ENCODE measurements at places on chromosomes 6 and 20.

- DNase-seq, result no peak
Measured at GRCh38 chr20:21090111-21090618, 16.0 kb downstream of the LINC00237 start.

DNA sequence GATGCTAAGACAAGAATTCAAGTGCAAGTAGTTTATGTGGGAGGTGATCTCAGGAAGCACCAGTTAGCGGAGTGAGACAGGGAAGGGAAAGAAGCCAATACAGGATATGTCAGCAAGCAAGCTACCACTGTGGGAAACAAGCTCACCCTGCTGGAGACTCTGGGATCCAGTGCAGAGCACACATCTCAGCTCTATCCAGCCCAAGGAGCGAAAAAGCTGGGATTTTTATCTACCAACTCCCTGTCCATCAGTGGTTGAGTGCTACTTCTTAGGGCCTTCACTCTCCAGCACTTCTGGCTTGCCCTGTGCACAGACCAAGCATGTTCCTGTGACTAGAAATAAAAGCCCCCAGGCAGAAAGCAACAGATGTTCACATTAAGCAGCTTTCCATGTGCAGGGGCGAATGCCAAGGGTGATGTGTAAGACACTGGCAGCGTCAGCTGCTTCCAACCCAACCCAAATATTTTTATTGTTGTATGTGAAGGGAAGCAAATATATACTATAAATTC is 10.8 kb upstream of the RNF24 start:
- peak; percentile 71 for DNase-seq

- DNase-seq, result no peak
Measured at GRCh38 chr6:20182926-20183521, 29.2 kb downstream of the MBOAT1 start.

- no peak for DNase-seq
Measured at GRCh38 chr6:5059036-5059896, 25.9 kb upstream of the PPP1R3G start.

- no peak for DNase-seq
Measured at GRCh38 chr20:48877304-48877703, 44.2 kb upstream of the ARFGEF2 start.

DNA sequence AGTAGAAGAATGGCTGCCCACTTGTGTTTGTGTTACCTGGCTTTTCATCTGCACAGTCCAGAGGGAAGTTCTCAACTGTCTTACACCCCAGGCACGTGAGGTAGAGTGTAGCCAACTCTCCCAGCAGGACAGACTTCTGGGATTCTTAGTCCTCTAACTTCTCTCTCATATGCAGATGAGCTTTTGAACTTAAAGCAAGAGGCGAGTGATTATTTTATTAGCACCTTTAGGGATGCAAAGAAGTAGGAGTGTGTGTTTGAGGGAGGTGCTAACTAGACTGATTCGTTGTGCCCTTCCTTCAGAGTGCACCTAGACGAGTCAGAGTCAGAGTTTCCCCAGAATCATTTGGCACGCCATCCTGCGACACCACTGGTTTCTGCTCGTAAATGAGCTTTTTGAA is 10.8 kb downstream of the CDYL start:
- DNase-seq, result no peak

DNA sequence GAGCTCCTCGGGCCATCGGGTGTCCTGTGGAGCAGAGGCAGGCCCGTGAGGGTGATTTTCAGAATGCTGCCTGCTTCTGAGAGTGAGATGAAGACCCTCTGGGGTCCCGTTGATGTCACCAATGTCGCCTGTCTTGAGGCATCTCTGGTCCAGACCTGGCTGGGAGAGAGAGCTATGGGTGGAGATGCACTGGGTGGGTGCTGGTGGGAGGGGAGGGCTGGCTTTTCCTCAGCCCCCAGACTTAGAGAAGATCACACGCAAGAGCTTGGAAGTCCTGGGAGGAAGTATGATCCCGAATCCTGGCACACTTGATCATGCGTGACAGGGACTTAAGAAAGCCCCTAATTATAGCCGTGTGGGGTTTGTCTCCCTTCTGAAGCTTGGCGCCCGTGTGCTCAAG is 103.2 kb upstream of the CD93 start:
- no peak for DNase-seq

GRCh38 chr6:151176911-151177770 is 62.6 kb upstream of the AKAP12 start:
- no peak for DNase-seq

DNA sequence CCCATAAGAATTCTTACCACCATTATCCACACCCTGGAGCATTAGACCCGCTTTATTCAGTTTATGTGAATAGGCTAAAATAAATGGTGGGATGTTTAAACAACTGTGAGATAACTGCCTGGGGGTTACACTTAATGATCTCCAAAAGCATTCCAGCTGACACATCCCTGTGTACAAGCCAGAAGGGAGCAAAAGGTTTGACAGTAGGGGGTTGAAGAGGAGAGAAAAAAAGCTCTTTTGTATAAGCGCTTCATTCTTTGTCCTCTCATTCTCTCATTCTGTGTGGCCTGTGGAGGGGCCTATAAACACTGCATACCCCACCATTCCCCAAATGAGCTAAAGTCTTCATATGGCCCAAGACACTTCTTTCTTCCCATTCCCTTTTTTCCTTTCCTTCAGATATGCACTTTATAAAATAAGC is 30.8 kb upstream of the COL21A1 start:
- no peak for DNase-seq

DNA sequence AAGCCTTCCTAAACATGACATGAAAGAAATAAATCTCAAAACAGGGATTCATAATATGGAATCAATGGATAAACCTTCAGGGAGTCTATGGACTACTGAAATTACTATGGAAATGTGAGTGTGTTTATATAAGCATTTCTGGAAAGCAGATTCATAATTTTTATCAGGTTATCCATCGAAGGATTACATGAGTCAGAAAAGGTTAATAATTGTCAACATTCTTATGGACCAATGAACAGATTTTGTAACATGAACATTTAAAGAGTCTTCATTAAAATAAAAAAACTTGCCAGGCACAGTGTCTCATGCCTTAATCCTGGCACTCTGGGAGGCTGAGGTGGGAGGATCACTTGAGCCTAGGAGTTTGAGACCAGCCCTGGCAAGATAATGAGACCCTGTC is 84.8 kb downstream of the AHI1 start:
- DNase-seq, result no peak

DNA sequence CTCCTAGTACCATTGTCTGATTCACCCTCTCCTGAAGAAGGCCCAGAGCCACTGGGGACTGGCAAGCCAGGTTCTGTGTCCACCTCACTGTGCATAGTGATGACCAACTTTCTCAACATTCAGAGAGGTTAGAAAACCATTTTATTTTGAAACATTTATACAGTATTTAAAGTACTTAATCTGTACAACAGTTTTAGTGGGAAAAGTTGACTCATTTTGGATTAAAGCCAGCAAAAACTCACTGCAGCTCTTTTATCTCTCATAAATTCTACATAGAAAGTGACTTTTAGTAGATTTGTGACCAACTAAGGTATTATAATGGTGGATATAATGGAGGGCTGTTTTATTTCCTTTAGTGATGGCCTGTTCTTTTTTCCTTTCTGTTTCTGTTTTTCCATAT is 9.7 kb downstream of the TULP4 start:
- no peak for DNase-seq

DNA sequence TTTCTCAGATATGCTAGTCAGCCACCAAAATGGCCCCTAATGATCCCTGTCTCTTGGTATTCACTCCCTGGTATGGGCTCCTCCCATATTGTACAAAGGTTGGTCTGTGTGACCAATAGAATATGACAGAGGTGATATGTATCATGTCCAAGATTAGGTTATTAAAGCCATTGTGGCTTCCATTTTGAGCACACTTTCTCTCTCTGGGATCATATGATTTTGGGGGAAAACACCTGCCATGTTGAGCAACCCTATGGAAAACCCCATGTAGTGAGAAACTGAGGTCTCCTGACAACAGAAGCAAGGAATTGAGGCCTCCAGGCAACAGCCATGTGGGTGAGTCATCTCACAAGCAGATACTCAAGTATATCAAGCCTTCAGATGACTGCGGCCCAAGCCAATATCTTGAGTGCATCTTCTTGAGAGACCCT is 7.1 kb upstream of the ZNF318 start:
- DNase-seq, result no peak

GRCh38 chr6:159800141-159800865 is at the start of gene PNLDC1:
Gene PNLDC1 (plus strand): TSS chr6:159800276. CDS start chr6:159800308, 32 bp downstream.
- no peak for DNase-seq

DNA sequence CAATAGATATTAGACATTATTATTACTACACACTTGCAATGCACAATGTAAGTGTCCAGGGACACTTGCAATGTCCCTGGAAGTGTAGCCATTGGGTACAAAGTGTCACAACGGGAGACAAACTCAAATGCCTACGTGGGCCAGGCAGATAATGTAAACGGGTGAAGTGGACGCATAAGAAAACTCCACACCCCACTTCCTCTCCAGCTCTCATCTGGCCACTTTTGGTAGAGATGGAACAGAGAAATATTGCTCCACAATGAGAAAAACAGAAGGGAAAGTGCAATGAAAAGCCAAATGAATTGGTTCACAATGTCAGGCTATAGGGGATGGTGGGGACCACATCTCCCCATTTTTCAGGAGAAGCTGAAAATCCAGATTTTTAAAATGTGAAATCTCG is 9.4 kb downstream of the SULF2 start:
- no peak for DNase-seq

DNA sequence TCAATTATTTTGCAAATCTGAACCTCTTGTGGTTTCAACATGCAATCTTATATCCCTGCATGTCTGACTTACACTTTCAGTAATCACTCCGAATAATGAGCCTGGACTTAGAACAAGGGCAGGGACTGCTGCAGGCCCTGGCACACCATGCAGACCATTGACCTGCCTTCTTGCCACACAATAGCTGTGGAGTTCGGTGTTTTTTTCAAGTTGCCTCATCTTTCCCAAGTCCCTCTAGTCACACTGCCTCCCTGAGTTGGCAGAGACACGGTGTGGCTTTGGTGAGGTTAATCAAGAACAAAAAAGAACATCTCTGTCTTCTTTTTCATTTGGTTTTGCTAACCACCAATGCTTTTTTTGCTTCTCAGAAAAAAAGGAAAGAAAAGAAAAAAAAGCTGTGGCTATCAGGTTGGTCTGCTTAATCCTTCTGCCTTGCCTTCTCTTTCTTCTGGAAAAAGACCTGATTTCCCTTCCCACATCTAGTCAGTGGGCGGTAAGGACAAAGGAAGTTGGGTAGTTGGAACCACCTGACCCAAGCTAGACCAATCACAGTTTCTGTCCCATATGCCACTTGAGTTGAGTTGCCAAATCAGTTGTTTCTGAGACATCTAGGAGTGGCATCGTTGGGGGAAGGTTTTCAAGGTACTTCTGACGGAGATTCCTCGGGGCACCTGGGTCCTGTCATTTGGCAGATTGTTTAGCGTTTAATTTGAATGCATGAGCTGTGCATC is 55.9 kb upstream of the TASP1 start:
- DNase-seq, result no peak

DNA sequence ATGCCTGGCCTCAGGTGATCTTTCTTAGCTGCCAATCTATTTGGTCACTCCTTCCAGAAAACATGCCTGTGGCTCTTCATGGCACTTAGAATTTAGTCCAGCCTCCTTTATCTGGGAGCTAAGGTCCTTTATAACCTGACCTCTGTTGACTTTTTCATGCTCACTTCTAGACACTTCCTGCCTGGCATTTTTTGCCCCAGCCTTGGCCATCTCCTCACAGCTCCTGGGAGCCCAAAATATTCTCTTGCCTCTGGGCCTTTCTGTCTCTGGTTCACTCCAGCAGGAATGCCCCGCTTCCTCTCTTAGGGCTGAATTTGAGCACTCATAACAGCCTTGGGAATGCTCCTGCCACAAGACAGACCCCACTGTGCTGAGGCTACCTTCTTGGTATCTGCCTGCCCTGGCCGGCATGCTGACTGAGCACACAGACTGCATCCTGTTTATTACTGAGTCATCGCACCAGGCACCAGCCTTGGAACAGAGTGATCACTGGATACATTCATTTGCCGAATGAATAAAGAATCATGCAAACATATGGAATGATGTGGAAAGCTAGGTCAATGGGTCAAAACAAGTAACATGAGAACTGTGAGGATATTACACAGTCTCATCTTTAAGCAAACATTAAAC is 5.8 kb upstream of the EEF1E1 start:
- DNase-seq, result no peak

DNA sequence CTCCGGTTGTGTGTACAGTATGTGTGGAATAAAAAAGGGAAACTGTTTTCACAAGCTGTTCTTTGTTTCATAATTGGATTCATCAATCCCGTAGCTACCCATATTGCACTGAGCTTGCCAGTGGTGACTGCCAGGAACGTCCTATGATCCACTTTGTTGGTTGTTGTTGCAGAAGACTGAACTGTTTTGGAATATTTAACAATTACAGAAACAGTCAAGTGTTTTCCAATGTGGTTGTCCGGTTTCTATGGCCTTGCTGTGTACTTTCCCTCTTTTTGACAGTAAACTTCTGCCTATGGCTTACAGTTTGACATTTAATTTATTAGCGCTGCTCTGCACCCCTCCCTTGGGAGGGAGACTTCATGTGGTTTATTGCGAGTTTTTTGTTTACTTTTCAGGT is 141.2 kb downstream of the DTNBP1 start:
- DNase-seq, result no peak

- no peak for DNase-seq
Measured at GRCh38 chr6:46815130-46815529, 21.9 kb downstream of the MEP1A start.

GRCh38 chr6:111864138-111865048 is 8.9 kb downstream of the FYN start:
- DNase-seq, result no peak

- DNase-seq, result peak; percentile 35
Measured at GRCh38 chr20:35145141-35145564, 2.0 kb downstream of the EDEM2 start.

- DNase-seq, result no peak
Measured at GRCh38 chr6:2725999-2726567, 24.6 kb downstream of the MYLK4 start.

DNA sequence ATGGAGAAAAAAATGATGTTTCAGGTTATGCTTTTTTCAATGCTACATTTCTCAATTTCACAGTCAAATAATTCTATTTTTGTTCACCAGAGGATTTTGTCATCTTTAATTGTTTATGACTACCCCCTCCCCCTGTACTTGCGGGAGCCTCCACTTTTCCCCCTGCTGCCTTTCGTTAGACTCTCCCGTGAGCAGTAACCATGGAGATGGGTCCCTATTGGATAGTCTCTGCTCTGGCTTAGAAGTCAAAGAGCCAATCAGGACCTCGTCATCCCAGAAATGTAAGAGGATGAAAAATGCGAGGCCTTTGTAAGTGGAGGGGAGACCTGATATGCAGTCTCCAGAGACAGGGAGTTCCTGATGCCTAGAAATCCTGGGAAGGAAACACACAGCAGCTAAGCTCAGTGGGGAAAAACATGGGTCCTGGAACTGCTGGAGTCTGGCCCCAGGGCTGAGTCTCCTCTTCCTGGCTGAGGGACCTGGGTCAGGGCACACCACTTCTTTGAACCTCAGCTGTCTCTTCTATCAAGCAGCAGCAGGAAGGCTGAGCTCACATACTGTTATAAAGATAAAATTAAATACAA is 298.7 kb downstream of the TSHZ2 start:
- DNase-seq, result no peak

DNA sequence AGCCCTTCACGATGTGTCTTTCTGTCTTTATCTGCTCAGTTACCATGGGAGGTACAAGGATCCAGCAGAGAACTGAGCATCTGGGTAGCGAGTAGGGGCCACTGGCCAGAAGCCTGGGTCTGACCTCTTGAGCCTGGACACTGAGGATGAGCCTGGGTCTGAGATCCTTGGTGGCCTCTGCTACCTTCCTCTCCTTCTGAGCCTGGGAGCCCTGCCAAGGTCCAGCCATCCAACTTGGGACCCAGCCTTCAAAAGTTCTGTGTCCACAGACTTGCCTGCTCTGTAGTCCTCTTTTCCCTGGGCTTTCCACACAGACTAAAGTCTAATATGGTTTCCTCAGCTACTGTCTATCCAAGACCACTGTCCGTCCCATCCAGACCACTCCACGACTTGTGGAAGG is 60.2 kb upstream of the NAA20 start:
- DNase-seq, result no peak
